Astrocyte of the spinal cord (primary cell): ENCODE measurements at places on chromosomes 4 and X.

DNA sequence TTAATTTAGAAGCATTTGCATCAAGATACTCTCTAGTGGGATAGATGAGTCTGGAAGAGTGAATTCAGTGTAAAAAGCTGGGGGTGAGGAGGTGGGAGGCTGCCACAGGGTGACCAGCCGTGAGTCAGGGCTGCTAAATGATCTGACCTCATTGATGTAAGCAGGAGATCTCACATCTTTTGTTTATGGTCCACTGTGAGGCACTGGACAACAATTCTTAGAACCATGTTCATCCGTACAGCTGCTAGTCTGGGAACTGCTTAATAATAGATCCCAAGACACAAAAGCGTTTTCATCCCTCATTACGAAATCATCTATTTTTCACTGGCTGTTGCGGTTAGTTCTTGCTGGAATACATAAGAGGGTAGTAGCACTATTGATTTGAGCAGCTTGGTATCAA lies 14.1 kb downstream of the KLF3 start:
- peak; percentile 94 for DNase-seq

DNA sequence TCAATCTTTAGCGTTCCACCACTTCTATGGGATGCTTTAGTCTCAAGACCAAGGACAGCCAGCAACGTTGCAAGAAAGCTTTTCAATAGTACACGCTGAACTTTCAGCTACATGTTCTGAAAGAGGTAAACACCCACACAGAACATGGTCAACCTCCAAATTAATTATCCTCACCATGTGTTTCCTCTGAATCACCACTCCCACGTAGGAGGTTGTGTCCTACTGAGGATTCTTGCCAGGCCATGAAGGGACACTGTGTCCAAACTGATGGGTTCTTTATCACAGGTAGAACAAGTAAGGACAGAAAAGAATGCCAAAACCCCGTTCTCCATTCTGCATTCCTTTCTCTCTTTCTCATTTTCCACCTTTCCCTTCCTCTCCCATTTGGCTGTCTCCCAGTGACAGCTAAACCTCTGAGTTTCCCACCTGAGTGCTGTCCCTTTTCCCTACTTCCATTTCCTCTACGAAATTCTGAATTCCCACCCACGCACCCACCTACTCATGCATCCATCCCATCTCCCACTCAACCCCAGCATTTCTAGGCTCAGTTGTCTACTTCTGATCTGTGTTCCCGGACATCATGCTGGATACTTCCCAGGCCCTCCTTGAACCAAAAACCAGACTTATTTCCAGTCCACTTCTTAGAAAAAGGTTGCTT lies 29.0 kb upstream of the GPM6B start:
- DNase-seq: peak; percentile 30

GRCh38 chr4:24932515-24933225 lies 19.8 kb upstream of the CCDC149 start:
- DNase-seq: peak; percentile 24

DNA sequence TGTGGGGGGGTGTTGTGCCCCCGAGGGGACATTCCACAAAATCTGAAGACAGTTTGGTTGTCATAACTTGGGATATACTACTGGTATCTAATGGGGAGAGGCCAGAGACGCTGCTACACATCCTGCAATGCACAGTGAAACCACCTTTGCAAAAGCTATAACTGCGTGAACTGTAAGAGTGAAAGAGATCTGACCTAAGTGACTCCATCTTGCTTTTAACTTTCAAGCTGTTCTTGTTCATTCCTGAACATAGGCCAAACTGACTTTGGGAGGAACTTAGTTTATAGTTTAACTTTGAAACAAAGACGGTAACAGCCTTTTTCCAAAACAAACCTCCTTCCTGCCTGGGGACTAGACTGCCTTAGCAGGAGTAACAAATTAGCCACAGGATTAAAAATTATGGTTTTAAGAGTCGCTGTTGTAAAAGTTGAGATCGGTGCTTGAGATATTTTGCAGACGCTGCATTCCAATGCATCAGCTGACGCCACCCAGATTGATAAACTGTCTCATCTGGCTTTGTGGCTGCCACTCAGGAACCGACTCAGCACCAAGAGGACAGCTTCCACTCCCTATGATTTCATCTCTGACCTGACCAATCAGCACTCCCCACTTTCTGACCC lies 70.9 kb downstream of the ATXN3L start:
- DNase-seq: no peak

DNA sequence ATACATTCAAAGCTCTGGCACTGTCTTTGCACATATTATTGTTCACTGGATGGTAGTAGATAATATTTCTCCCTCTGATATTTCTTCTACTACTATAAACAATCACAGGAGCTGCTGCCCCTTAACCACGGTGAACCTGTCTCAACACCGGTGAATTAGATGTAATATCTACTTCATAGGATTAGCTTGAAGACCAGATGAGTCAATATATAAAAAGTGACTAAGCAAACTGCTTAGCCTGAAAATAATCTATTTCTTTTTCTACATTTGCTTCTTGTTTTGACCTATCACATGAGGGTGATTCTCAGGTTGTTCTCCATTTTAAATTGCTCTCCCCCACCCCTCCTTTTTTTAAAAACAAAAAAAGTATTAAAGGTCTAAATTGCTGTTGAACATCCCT lies 645.5 kb downstream of the ANKRD50 start:
- no peak for DNase-seq

DNA sequence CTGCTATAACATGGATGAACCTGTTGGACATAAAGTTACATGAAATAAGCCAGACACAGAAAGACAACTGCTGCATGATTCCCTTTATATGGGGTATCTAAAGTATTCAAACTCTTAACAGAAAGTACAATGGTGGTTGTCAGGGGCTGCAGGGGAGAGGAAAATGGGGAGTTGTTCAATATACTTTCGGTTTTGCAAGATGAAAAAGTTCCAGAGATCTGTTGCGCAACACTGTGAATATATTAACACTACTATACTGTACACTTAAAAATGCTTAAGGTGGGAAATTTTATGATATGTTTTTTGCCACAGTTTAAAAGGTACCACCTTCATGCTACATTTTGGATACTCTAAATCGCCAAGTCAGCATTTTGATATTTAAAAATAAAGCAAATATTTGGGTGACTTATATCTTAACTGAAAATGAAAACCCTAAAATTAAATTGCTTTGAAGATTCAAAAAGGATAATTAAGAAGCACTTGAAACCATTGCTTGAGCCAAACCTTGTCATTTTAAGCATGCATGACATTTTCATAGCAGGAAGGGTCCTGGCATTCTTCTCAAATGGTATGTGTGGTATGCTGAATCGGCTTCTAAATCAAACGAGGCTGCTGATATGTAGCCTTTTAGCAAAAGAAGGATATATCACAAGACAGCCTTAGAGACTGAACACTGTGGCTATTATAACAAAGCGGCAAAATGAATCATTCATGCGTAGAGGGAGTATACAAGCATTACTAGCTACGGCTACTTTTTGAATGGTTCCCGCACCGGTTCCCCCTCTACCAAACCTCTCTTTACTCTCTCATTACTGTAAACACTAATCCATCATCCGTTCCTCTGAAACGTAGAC lies 607.1 kb upstream of the DIPK2B start:
- DNase-seq: peak; percentile 67

DNA sequence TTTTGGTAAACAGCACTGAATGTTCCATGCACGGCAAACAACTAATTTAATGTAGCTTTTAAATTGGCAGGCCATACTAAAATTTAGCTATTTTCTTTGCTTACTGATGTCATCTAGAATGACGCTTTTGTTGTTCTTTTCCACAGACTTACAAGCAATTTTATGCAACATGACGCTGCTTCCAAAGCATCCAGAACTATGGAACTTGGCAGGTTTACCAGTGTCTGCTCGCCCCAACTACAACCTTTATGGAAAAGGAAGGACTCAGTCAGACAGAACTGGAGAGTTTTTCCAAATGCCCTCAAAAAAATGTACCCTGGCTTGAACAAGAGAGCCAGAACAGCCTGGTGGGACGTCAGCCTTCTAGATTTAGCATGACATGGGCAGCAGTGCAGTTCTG lies 58.7 kb downstream of the ANOS1 start:
- peak; percentile 42 for DNase-seq

DNA sequence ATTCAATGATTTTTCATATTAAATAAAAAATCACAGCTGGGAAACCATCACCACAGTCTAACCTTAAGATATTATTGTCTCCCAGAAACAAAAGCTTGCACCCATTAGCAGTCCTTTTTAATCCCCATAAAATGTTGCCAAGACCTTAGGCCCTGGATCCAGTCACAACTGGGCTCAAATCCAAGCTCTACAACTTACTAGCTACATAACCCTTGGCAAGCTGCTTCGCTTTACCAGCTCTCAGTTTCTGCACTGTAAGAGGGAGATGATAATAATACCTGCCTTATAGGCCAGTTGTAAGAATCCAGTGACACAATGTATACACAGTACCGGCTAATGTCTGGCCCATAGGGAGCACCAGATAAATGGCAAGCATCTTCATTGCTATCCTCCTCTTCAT lies 400.9 kb upstream of the FGF13 start:
- peak; percentile 48 for DNase-seq

DNA sequence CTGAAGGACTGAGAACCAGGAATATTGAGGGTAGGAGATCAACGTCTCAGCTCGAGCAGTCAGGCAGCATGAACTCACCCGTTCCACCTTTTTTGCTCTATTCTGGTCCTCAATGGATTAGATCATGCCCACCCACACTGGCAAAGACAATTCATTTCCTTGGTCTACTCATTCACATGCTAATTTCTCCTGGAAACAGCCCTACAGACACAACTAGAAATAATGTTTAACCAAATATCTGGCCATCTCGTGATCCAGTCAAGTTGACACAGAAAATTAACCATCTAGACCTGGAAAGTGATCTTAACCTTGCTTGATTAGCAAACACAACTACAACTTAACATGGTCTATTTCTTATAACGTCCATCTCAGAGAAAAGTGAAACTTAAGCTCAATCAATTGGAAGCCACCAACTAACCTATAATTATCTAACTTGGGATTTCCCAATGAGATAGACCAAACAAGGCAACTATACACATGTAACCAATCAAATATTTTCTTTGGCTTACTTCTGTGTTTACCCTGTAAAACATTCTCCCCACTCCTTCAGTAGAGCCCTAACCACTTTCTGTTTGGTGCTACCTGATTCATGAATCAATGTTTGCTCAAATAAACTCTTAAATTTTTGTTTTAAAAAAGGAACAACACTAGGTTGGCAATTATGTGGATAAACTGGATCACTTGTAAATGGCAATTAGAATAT lies 69.7 kb upstream of the MAMLD1 start:
- no peak for DNase-seq

- no peak for DNase-seq
Measured at GRCh38 chrX:40374486-40374885, 206.3 kb upstream of the ATP6AP2 start.

GRCh38 chr4:16626945-16627344 lies 271.5 kb downstream of the LDB2 start:
- DNase-seq: peak; percentile 89

GRCh38 chr4:41257906-41258305 lies 1.2 kb downstream of the UCHL1 start:
- DNase-seq: no peak

DNA sequence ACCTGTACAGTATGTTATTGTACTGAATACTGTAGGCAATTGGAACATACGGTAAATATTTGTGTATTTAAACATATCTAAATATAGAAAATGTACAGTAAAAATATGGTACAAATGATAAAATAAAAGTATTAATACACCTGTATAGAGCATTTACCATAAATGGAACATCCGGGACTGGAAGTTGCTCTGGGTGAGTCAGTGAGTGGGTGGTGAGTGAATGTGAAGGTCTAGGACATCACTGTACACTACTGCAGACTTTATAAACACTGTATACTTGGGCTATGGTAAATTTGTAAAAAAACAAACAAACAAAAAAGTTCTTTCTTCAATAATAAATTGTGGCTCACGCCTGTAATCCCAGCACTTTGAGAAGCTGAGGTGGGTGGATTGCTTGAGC lies 52.4 kb upstream of the FHL1 start:
- no peak for DNase-seq

GRCh38 chr4:69120870-69121269 lies 24.6 kb downstream of the UGT2B7 start:
- DNase-seq: no peak

DNA sequence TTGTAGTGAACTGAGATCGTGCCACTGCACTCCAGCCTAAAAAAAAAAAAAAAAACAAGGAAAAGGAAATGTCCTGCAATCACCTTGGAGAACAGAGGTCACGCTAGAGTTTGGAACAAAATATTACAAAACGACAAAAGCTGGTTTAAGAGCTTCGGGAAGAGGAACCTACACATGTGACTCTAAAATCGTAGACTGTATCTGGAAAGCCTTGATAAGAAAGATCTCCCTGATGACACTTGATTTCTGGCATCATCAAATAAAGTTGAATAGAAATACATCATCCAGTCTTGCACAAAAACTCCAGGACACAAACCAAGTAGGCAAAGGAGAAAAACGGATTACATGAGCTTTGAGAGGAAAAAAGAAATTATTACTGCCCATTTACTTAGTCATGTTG lies 31.1 kb upstream of the DOCK11 start:
- no peak for DNase-seq

DNA sequence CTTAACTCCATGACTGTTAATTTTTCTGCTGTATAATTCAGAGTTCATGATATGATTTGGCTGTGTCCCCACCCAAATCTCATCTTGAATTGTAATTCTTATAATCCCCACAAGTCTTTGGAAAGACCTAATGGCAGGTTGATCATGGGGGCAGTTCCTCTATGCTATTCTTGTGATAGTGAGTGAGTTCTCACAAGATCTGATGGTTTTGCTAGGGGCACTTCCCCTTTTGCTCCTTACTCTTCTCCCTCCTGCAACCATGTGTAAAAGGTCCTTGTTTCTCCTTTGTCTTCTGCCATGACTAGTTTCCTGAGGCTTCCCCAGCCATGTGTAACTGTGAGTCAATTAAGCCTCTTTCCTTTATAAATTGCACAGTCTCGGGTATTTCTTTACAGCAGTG lies 1751.9 kb downstream of the ARAP2 start:
- no peak for DNase-seq

DNA sequence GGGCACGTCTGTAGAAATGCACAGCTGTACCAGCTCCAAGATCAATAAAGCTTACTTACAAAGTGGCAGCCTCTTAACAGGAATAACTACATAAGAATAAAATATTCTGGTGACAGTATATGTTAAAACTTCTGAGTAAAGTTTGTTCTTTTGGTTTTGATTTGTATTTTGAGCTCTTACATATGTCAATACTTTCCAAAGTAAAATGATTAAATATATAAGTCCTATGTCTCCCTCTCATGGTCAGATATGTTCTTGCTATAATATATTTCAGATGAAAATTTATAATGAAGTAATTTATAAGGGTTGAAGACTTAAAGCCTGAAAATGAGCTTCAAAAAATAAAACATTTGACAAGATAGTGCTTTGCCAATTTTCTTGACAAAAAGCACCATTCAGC lies 254.4 kb downstream of the NPFFR2 start:
- peak; percentile 50 for DNase-seq
